ENCODE measurements at places on chromosomes 6 and 20.

- no peak for DNase-seq
These were observed 219.0 kb downstream of the NKAIN2 start for GRCh38 chr6:124022641-124023040.

DNA sequence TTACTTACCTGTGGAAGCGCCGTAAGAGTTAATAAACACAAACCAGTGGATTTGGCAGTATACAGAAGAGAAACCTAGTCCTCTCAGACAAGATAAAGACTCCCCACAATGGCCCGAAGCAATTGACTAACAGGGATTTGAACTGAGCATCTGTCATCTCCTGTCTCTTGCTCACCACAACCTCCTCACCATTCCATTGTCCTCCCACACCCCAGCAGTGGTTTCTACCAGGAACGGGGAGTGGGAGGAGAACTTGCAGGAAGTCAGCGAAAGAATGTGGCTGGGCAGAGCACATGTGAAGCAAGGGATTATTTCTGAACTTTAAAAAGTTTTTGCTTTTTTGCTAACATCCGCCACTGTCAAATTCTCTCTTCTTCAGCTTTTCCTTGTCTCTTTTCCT lies 24.6 kb upstream of the TAAR1 start:
- DNase-seq = no peak

- DNase-seq = no peak
These were observed 159.8 kb upstream of the SYNDIG1 start for GRCh38 chr20:24309596-24309995.

DNA sequence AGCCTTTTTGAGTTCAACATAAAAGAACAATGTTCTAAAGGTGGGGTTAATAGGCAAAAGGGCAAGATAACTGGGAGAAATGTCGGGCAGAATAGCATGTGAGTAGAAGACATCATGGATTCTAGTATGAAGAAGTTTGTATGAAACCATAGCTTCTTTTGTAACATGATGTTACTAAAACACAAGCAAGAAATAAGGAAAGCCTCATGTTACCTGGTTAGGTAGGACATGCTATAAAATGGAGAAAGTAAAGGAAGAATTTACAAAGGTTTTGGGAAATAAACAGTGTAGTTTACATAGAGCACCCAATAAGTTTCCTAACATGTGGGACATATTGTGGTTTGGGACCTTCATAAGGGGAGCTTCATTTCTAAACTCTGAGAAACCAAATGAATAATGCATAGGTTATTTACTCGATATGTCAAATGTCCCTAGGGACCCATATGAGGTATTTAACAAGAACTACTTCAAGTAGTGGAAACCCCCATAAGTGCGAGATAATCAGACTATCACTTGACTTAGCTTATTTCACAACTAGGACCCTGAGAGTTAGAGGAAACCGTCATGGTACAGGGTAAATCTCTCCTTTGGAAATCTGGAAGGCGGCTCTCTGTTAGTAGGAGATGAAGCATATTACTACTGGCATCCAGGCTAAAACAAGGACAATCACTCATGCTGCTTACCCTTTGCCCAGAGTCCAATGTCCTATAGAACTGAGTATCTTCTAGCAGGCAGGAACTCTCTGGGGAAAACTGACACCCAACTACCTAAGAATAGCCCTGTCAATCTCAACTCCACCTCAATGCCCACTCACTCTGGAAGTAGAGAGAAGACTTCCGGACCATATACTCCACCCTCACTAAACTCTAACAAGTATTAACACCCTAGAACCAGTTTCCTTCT lies 57.5 kb downstream of the ILRUN start:
- no peak for DNase-seq

GRCh38 chr6:3748208-3749066 lies 3.1 kb downstream of the PXDC1 start:
- DNase-seq = no peak

DNA sequence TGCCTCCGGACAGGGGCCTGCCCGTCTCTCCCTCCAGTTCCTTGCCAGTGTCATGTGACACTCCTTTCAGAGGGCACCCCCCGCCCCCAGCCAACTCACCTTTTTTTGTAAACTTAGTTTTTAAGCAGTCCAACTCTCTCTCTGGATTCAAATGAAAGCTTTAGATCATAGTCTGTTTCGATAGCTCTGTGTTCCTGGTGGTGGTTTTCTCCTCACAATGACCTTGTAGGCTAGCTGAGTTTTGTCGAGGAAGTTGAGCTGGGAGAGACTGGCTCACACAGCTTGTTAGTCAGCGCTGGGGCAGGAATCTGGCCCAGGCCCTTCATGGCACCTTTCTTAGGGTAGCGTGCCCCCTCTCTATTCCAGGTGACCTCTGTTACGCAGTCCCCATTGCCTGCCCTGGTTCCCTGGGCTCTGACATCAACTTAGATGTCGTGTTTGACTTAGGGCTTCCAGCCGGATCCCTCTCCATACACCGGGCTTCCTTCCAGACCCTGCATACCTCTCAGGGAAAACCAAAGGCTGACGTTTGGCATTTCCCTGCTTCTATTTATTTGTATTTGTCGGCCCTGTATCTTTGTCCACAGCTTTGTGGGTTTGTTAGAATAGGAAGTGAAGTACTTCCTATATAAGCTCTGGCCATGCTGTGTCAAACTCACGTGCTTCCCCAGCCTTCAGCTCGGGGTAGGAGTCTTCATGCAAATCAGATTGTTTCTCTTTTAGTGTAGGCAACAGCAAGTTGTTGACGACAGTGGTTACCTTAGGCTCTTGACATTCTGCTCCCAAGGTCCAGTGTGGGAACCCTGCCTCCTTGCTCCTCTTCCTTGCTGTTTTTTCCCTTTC lies 12.7 kb downstream of the IGF2R start:
- no peak for DNase-seq
